Activated CD4-positive, alpha-beta T cell treated with anti-CD3 and anti-CD28 coated beads for 1 hour (primary cell): ENCODE measurements at places on chromosomes 13 and 19.

DNA sequence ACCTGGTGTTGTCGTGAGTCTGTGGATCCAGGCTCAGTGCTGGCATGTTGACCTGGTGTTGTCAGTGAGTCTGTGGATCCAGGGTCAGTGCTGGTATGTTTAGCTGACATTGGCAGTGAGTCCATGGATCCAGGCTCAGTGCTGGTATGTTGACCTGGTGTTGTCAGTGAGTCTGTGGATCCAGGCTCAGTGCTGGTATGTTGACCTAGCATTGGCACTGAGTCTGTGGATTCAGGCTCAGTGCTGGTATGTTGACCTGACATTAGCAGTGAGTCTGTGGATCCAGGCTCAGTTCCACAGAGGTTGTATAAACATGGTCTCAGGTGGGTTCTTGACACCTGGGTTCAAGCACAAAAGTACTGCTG lies 16.8 kb upstream of the PDCD2L start:
- no peak for DNase-seq

DNA sequence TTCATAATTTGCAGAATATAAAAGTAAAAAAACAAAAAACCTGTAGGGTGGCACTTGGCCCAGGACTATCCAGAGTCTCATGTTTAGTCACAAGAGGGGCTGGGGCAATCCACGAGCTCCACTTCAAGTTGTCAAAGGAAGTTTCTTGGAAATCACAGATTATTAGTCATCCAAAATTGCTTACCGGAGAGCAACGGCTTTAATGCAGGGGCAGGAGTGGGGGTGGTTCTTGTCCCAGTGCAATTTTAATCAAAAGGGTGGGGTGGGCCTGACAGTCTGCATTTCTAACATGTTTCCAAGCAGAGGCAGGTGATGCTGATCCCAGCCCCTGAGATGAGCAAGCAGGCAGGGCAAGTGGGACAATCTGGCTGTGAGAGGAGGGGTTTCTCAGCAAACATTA lies 233.9 kb downstream of the ABCC4 start:
- no peak for DNase-seq

DNA sequence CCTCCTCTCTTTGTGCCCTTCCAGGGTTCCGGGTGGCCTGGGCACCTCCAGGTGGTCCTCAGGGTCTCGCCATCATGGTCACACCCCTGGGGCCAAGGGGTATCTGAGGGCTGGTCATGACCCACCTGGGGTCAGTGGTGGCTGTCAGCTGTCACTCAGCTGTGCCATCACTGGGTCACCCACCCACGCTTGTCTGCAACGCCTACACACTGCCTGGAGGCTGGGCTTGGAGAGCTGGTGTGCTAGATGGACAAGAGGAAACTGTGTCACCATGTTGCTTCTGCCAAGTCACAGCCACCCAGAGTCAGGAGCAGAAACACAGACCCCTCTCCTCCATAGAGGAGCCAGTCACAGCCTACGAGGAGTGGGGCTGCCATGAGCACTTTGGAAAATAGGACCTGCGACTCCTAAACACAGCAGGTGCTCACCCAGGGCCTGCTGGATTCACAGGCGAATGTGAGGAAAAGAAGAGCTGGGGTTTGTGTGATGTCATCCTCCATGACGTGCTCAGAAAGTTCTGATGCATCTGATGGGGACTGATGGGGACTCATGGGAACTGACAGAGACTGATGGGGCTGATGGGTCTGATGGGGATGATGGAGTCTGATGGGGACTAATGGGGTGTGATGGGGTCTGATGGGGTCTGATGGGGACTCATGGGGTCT lies 10.7 kb upstream of the GRTP1 start:
- DNase-seq = no peak

DNA sequence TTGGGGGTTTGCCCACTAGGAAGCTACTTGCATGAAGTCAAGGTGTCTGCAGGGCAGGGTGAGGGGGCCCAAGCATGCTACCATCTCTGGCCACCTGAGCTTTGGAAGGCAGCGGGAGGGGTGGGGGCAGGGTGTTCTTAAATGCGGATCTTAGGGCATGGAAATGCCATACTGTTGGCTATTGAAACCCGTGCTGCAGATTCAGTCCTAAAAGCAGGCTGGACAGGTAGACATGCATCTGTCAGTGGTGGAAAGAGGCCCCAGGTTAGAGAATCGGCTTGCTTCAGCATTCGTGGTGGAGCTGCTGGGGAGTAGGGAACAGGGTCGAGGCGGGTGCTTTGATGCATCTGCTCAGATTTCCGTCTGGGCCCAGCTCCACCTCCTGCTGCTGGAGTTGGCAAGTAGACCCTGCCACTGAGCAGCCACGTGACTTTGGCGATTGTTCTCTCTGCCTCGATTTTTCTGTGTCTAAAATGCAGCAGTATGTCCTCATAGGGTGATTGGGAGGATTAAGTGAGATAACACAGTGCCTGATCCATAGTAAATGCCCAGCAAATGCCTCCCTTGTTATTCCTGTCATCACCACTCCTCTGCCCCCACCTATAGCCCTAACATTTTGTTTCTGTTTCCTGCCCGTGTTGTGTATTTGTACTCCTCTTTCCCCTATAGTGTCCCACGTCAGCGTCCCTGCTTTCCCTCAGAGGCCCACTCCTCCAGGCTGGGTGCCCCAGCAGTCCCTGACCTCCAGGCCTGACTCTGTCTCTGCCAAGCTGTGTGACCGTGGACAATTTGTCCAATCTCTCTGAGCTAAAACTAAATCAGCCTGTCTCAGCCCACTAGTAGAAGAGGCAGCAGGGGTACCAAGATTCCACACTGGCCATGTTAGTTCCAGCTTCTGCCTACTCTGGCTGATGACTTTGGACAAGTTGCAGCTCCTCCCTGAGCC lies 5.8 kb downstream of the PPP1R37 start:
- no peak for DNase-seq

DNA sequence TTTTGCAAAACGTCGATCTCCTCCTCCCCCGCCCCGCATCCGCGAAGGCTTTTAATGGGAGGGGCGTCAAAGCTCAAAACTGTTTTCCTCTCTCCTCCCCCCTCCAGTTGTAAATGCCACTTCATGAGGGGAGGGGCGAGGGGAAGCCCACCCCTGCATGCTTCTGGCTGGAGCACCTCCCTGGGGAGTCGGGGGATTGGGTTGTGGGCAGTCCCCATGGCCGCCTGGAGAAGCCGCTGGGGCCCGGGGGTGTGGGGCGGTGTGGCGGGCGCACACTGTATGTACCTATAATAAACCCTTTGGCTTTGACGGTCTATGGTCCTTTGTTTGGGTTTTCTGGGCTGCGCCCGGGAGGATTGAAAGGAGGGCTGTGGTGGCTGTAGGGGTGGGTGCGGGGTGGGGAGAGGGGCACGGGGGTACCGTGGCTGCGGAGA lies 505 bp upstream of the SHKBP1 start:
- DNase-seq = no peak

- no peak for DNase-seq
These were observed 451.0 kb upstream of the SLC10A2 start for GRCh38 chr13:103517066-103517767.

DNA sequence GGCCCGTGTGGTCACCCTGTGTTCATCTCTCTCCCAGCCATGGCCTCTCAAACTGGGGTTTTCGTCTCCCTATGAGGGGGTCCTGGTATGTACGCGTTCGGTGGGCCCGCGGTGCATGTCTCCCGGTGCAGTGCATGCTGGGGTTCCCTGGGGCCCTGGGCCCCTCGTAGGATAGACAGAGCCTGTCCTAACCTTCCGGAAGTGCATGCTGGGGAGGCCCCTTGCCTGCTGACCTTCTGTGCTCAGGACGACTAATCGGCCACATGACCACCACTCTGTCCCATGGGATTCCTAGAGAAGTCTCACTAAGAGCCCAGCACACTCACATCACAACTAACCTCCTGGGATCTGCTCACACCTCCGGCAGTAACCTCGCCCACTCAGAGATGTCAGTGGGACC lies 4.9 kb upstream of the USE1 start:
- DNase-seq = no peak

DNA sequence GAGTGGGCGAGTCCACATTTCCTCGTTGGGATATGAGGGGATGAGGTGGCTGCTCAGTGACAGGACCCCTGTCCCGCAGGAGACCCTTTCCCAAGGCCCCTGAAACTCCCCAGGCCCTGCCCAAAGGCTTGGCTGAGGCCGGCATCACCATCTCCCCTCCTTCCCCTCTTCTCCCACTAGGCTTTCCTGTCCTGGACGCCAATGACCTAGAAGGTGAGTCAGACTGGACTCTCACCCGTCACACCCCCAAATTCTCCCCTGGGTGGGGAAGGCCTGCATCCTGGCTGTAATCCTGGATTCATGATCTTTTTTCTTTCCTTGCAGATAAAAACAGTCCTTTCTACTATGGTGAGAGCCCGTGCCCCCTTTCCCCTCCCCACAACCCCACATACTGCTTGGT lies 5.3 kb downstream of the FXYD3 start:
- DNase-seq = no peak

DNA sequence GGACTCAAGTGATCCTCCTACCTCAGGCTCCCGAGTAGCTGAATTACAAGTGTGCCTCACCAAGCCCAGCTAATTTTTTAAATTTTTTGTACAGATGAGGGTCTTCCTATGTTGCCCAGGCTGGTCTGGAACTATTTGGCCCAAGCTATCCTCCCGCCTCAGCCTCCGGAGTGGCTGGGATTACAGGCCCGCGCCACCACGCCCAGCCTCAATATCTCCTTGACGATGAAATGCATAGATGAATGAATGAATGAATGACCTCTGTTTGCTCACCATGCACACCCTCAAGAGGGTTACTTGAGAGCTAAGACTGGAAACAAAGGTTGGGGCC lies 14.9 kb upstream of the AP1M2 start:
- DNase-seq = no peak

- no peak for DNase-seq
These were observed 1.9 kb upstream of the SPACA7 start for GRCh38 chr13:112374271-112374670.

GRCh38 chr13:76965759-76966421 lies 17.6 kb downstream of the ACOD1 start:
- DNase-seq = no peak

- no peak for DNase-seq
These were observed 378.5 kb downstream of the MYO16 start for GRCh38 chr13:109007946-109008345.

GRCh38 chr19:11130824-11131455 lies 24.6 kb downstream of the SPC24 start:
- peak; percentile 53 for DNase-seq

GRCh38 chr13:50991579-50992521 lies 82.3 kb downstream of the RNASEH2B start:
- no peak for DNase-seq

DNA sequence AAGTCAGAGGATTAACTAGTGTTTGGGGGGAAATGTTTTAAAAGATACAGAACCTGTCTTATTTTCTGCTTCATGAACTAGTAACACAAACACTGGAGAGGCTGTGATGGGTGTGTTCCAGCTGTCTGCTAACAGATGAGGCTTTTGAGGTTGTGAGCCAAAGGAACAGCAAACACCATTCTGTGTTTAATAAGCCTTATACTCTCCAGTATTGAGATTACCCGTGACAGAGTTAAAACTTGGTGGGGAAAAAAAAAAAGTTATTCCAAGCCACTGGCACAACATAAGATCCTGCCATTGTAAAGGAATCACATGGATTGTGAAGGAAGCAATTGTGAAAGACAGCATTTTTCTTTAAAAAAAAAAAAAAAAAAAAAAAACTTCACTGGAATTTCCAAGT lies 48.4 kb downstream of the KCTD12 start:
- no peak for DNase-seq

GRCh38 chr13:74969419-74969818 lies 512.5 kb downstream of the TBC1D4 start:
- no peak for DNase-seq

DNA sequence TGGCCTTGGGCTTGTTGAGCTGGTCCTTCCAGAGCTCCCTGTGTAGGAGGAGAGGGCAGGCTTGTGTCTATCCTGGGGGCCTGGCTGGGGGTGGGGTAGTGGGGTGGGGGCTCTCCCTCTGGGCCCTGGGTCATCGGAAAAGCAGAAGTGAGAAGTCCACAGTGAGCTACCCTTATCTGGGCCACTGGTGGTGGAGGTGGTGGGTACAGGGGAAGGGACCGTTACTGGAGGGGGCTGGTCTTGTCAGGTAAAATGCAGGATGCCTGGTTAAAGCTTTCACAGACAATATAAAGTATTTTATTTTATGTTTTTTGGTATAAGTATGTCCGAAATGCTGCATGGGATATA lies 342 bp upstream of the SIGLEC10 start:
- no peak for DNase-seq

DNA sequence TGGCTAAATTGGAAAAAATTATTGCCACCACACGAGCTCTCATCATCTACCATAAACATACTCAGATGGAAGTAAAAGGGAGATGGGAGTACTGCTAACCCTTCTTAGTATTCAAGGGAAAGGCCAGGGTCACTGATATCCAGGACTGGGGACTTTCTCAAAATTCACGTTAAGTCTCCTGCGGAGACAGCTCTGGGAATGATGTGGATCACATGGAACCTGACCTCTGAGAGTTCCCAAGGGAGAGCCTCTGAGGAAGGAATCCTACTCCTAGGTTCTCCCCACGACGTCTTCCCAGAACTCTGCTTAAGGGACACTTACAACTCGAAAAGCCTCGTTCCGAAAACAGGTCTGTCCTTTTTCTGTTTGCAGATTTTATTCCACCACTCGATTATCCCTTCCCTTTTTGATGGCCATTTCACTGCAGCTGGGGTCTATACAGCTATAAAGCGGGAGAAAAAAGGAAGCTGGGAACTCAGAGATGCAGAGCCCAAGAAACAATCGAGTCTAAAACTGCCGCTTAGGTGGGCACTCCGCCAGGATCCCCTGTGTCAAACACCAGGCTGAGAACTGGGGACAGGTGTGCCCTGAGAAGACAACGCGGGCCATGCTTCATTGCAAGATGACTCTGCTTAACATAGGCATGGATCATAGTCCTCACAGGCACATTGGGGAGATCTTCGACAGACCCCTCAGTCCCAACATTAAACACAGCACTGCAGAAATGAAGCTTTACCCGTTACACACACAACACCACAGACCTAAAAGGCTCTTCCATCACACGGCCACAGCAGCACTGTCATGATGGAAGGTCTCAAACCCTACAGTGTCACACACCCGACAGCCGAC lies 823 bp upstream of the ZNF567 start:
- no peak for DNase-seq

DNA sequence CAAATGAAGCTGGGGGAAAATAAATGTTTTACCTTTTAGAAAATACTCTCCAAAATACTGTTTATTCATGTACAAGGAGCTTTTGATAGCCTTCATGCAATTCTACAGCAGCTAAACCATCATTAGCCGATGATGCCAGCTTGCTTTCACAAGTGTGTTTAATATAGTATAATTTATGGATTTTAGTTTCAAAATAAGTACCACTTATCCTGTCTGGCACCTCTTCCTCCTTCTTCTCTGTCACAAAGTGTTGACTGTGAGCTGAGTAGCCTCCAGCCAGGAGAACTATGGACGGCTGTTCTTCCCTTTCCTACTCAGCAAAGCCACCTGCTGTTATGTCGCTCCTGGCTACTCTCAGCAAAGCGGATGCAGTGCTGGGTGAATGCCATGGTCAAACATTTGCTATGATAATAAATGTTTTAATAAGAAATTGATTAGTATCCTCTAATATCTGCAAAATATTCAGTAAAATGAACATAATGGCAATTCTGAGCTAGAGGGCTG lies 238.2 kb downstream of the LIG4 start:
- DNase-seq = no peak

- DNase-seq = no peak
These were observed 1.7 kb downstream of the MADCAM1 start for GRCh38 chr19:497869-498510.
